ENCODE measurements at places on chromosomes 11 and 22. TPM values are rescaled to one million over a fixed set of nuclear protein-coding genes. Genes with fewer than 3 reads are reported as not detected.

GRCh38 chr11:115637599-115638241, 133.5 kb upstream of the CADM1 start:
- H3K27me3 ChIP-seq: no peaks in the 10 kb centered on the region
- H3K27ac ChIP-seq: no peak overlapping the region
- H3K36me3 ChIP-seq: no peaks in the 10 kb centered on the region
- no peak for DNase-seq
- H3K4me3 ChIP-seq: no peak overlapping the region
- H3K4me1 ChIP-seq: no peaks in the 10 kb centered on the region

Gene SLC22A9
- not detected for total RNA-seq

Gene TMEM41B
- total RNA-seq: 30.5 TPM

Gene OR51E2
- not detected for total RNA-seq

Gene AGBL2
- total RNA-seq: 2.2 TPM

DNA sequence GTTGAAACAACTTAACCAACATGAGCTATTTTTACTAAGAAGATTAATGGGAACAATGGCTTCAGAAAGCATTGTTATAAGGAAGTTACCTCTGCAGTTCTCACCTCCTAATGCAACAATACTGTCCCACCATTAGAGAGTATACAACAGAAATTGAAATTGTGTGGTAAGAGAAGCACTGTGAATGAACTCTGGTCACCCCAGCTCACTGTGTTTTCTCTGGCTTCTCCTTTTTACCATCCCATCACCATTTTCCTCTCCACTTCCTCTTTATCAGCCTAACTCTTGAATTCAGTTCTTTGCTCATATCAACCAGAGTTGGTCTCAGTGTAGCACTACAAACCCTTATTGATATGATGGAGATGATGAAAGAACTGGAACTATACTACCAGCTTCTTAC, 138.0 kb upstream of the POU2AF2 start:
- H3K36me3 ChIP-seq: no peaks in the 10 kb centered on the region
- DNase-seq: no peak
- no peak overlapping the region for H3K27ac ChIP-seq
- no peak overlapping the region for H3K4me3 ChIP-seq

GRCh38 chr11:115178705-115179104, 325.5 kb downstream of the CADM1 start:
- no peaks in the 10 kb centered on the region for H3K4me1 ChIP-seq
- no peak for DNase-seq
- no peak overlapping the region for H3K27ac ChIP-seq

Gene KDM4D
- total RNA-seq: 1.7 TPM

Gene MICAL3
- total RNA-seq: 25.8 TPM

GRCh38 chr11:82233201-82233600, 500.5 kb downstream of the FAM181B start:
- DNase-seq: no peak
- no peaks in the 10 kb centered on the region for H3K4me1 ChIP-seq
- H3K27me3 ChIP-seq: no peaks in the 10 kb centered on the region
- no peaks in the 10 kb centered on the region for H3K36me3 ChIP-seq
- no peak overlapping the region for H3K4me3 ChIP-seq

Gene GGTLC3
- not detected for total RNA-seq

GRCh38 chr11:78341841-78342240, 75.8 kb downstream of the GAB2 start:
- H3K4me3 ChIP-seq: no peak overlapping the region
- DNase-seq: no peak
- H3K4me1 ChIP-seq: peaks cover 2% of the 10 kb centered on the region
- peaks cover 5% of the 10 kb centered on the region for H3K27me3 ChIP-seq
- no peaks in the 10 kb centered on the region for H3K36me3 ChIP-seq

Gene HOATZ
- total RNA-seq: not detected

Gene CDHR5
- not detected for total RNA-seq

GRCh38 chr22:38645430-38645829, 10.8 kb downstream of the FAM227A start:
- no peak overlapping the region for H3K27ac ChIP-seq
- DNase-seq: no peak
- no peaks in the 10 kb centered on the region for H3K36me3 ChIP-seq
- H3K27me3 ChIP-seq: peaks cover 12% of the 10 kb centered on the region
- H3K4me1 ChIP-seq: no peaks in the 10 kb centered on the region

Gene APOA5
- total RNA-seq: not detected

DNA sequence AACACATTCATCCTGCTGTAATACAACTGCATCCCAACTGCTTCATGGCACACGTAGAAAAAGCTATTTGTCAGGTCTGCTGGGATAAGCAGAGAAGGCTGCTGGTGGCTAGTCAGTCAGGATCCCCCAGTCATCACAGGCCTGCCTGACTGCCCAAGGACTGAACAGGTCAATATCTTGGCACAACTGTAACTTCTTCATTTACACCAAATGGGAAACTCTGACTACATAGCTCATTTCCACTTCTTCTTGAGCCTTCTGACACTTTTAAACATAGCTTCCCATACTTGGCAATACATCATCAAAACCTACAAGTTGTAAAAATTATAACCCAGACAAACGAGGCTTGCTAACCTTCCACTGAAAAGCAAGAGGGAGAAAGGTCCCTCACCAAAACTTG, 2.8 kb downstream of the TMEM9B start:
- no peaks in the 10 kb centered on the region for H3K27me3 ChIP-seq
- DNase-seq: no peak
- peaks cover 6% of the 10 kb centered on the region for H3K36me3 ChIP-seq
- H3K27ac ChIP-seq: no peak overlapping the region

Gene PLEKHA7
- 1.9 TPM for total RNA-seq

DNA sequence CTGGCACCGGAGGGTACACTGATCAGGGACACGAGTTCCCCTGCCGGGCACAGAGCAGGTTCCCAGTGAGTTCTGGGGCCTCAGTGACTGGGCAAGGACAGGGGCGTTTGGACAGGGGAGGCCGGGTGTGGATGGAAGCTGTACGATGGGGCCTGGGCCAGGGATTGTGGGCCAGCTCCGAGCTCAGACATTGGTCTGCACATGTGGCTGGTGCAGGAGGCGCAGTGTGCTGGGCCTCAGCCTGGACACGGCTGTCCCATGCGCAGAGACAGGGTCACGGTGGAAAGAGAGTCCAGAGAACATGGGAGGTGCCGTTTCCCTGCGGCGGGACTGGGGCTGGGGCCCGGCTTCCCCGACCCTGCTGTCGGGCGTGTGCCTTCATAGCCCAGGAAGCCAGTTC, 60.7 kb downstream of the CDKN1C start:
- no peak overlapping the region for H3K4me3 ChIP-seq
- no peak for DNase-seq
- H3K27me3 ChIP-seq: no peaks in the 10 kb centered on the region
- peaks cover 39% of the 10 kb centered on the region for H3K36me3 ChIP-seq
- no peak overlapping the region for H3K27ac ChIP-seq

- H3K27ac ChIP-seq: no peak overlapping the region
- H3K4me3 ChIP-seq: no peak overlapping the region
- H3K27me3 ChIP-seq: no peaks in the 10 kb centered on the region
Observed at GRCh38 chr11:112016088-112016764, 9.0 kb upstream of the DLAT start.

Gene BLID
- not detected for total RNA-seq

- peaks cover 45% of the 10 kb centered on the region for H3K36me3 ChIP-seq
- H3K4me1 ChIP-seq: peaks cover 5% of the 10 kb centered on the region
- H3K27ac ChIP-seq: no peak overlapping the region
- DNase-seq: no peak
- H3K4me3 ChIP-seq: no peak overlapping the region
- no peaks in the 10 kb centered on the region for H3K27me3 ChIP-seq
Observed at GRCh38 chr22:46706060-46706459, 32.0 kb downstream of the CERK start.

Gene PAX6
- total RNA-seq: 1.5 TPM

- H3K27ac ChIP-seq: no peak overlapping the region
- no peak overlapping the region for H3K4me3 ChIP-seq
- no peaks in the 10 kb centered on the region for H3K36me3 ChIP-seq
- H3K4me1 ChIP-seq: no peaks in the 10 kb centered on the region
- no peak for DNase-seq
Observed at GRCh38 chr22:21077884-21078508, 32.2 kb downstream of the LRRC74B start.

DNA sequence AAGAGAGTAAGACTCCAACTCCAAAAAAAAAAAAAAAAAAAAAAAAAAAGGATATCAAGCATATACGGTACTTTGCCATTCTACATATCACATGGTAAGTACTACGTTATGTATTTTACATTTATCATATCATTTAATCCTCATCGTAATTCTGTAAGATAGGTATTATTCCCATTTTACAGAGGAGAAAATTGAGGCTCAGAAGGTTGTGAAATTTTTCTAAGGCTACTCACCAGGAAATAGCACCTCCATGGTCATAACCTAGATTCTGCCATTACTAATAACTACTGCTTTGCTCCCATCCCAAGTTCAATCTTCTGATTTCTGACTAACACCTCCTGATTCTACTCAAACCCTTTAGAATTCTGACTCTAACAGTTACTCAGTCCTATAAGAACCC, 138.0 kb downstream of the FCHSD2 start:
- no peak for DNase-seq
- H3K4me3 ChIP-seq: no peak overlapping the region
- peaks cover 2% of the 10 kb centered on the region for H3K4me1 ChIP-seq
- H3K36me3 ChIP-seq: peaks cover 1% of the 10 kb centered on the region
- no peak overlapping the region for H3K27ac ChIP-seq

DNA sequence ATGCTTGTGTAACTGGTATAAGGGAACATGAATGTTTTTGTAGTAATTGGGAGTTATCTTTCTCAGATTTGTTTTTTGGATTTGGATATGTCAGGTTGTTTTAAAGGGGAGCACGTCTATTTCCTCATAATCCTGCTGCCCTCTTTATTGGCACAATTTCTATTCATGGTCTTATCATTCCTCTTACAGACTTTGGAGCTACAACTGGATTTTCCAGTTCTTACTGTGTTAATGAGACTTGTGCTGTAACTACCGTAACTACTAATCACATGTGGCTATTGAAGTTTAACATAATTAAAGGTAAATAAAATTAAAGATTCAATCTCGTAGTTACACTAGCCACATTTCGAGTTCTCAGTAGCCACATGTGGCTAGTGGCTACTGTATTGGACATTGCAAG, 1.9 kb downstream of the FDX1 start:
- H3K4me3 ChIP-seq: peak overlapping the region; percentile 98
- DNase-seq: no peak
- H3K4me1 ChIP-seq: peaks cover 53% of the 10 kb centered on the region
- no peaks in the 10 kb centered on the region for H3K27me3 ChIP-seq
- H3K36me3 ChIP-seq: no peaks in the 10 kb centered on the region
- H3K27ac ChIP-seq: peak overlapping the region; percentile 93

GRCh38 chr11:107408762-107409211, 48.8 kb downstream of the CWF19L2 start:
- no peak overlapping the region for H3K27ac ChIP-seq
- H3K4me1 ChIP-seq: no peaks in the 10 kb centered on the region
- H3K4me3 ChIP-seq: no peak overlapping the region
- peaks cover 39% of the 10 kb centered on the region for H3K36me3 ChIP-seq
- H3K27me3 ChIP-seq: no peaks in the 10 kb centered on the region
- no peak for DNase-seq

Gene PATE4
- total RNA-seq: not detected

DNA sequence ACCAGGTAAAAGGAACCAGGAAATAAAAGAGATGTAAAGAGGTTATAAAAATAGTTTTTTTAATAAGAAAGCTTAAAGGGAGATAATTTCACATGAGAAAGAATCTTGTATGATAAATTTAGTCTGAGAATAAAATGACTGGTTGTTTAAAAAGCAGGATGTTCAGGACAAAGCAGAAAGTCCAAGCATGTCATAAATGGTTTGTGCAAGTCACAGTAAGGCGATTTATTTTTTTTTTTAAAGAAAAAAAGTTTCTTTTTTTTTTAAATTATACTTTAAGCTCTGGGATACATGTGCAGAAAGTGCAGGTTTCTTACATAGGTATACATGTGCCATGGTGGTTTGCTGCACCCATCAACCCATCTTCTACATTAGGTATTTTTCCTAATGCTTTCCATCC, 30.8 kb downstream of the GLYATL2 start:
- H3K27ac ChIP-seq: no peak overlapping the region
- peaks cover 17% of the 10 kb centered on the region for H3K27me3 ChIP-seq
- no peak for DNase-seq
- H3K4me1 ChIP-seq: no peaks in the 10 kb centered on the region
- no peak overlapping the region for H3K4me3 ChIP-seq

- peaks cover 8% of the 10 kb centered on the region for H3K36me3 ChIP-seq
- H3K27ac ChIP-seq: peak overlapping the region; percentile 92
- no peak overlapping the region for H3K4me3 ChIP-seq
- no peaks in the 10 kb centered on the region for H3K27me3 ChIP-seq
Observed at GRCh38 chr11:74011360-74012073, 2.6 kb upstream of the UCP3 start.

DNA sequence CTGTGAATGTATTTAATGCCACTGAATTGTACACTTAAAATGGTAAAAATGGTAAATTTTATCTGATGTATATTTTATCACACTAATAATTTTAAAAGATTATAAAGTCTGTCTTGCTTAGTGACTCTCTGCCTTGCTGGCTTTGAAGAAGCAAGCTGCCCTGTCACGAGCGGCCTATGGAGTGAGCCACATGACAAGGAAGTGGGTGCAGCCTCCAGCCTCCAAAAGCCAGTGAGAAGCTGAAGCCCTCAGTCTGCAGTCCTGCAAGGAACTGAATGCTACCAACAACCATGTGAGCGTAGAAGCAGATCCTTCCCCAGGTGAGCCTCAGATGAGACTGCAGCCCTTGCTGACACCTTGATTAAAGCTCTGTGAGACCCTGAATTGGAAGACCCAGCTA, 20.0 kb downstream of the C11orf24 start:
- no peak overlapping the region for H3K27ac ChIP-seq
- H3K27me3 ChIP-seq: no peaks in the 10 kb centered on the region
- no peaks in the 10 kb centered on the region for H3K4me1 ChIP-seq
- H3K4me3 ChIP-seq: no peak overlapping the region
- no peak for DNase-seq

GRCh38 chr11:12028303-12028702, 19.9 kb upstream of the DKK3 start:
- no peak for DNase-seq
- H3K36me3 ChIP-seq: no peaks in the 10 kb centered on the region

Gene OR4A16
- total RNA-seq: not detected
